Stimulated activated CD4-positive, alpha-beta T cell treated with anti-CD3 and anti-CD28 coated beads, Interleukin-12 subunit alpha, Interleukin-12 subunit beta, amount 100 ng/mL, for 24 hours (primary cell): ENCODE measurements at places on chromosomes 13 and 19.

GRCh38 chr19:53538378-53539109 lies 599 bp downstream of the ZNF331 start:
- no peak for DNase-seq

DNA sequence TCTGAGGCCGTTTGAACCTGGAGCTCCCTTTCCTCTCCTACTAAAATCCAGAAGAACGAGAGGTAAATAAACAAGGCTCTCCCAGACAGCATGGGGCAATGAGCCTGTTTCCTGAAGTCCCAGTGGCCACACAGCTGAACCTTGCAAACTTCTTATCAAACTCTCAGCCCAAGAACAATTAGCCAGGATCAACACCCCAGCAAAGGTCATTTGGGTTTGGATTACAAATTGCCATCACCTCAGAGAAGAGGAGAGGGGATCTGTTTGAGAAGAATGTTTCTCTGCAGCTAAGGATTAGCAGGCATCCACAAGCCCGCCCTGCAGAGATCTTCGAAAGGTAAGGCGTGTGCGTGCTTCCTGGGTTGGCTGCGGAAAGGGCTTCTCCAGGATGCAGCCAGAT lies 201.9 kb upstream of the SOX1 start:
- DNase-seq: no peak

DNA sequence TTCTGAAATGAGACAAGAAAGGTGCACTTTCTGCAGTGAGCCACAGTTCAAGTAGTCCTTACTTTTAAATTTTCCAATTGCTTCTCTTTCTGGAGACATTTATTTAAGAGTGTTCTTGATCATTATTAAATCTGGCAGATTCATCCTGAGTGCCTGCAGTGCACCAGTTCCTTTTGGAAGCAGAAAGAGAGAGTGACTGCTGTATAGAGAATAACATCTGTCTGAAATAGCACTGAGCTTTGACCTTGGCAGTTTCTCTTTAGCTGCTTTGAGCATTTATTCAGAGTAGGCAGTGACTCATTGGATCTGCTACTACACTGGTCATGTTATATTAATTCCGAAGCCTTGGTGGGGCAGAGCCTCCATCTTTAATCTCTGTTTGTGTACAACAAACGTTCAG lies 1373.7 kb downstream of the PCDH9 start:
- DNase-seq: no peak

DNA sequence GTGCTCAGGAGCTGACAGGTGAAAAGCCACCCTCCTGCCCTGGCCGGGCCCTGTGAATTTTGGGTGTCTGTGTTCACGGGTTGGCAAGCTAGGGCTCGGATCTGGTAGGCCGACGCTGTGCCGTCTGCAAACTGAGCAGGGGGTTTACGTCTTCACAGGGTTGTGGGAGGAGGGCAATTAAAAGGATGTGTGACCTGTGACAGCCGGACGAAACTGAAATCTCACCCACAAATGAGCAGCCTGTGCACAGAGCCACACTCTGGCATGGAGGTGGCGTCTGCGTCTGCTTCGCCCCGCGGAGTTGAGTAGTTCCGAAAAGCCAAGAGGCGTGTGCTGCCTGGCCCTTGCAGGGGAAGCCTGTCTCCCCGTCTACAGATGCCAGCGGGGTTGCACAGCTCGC lies 117.3 kb downstream of the KDM4B start:
- no peak for DNase-seq

- DNase-seq: no peak
These were observed 334.8 kb downstream of the SLC7A1 start for GRCh38 chr13:29260684-29261083.

DNA sequence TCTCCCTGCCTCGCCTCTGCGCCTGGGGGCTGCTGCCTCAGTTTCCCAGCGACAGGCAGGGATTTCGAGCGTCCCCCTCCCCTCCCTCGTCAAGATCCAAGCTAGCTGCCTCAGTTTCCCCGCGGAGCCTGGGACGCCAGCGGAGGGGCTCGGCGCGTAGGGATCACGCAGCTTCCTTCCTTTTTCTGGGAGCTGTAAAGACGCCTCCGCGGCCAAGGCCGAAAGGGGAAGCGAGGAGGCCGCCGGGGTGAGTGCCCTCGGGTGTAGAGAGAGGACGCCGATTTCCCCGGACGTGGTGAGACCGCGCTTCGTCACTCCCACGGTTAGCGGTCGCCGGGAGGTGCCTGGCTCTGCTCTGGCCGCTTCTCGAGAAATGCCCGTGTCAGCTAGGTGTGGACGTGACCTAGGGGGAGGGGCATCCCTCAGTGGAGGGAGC lies 722 bp upstream of the ICAM1 start:
- peak; percentile 77 for DNase-seq

GRCh38 chr19:3692141-3693024 lies 7.9 kb downstream of the PIP5K1C start:
- DNase-seq: no peak

GRCh38 chr13:107192289-107192688 lies 624.4 kb upstream of the ARGLU1 start:
- DNase-seq: no peak

DNA sequence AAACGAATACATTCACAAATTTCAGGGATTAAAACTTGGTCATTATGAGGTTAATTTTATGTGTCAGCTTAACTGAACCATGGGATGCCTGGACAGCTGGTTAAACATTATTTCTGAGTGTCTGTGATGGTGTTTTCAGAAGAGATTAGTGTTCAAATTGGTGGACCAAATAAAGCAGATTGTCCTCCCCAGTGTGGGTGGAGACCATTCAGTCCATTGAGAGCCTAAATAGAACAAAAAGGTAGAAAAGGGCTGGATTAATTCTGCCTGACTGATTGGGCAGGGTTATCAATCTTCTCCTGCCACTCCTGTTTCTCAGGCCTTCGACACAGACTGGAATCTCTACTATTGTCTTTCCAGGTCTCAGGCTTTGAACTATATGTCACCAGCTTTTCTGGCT lies 203.8 kb upstream of the SLITRK6 start:
- DNase-seq: no peak

GRCh38 chr19:55158848-55159749 lies 1.6 kb upstream of the TNNI3 start:
- no peak for DNase-seq

DNA sequence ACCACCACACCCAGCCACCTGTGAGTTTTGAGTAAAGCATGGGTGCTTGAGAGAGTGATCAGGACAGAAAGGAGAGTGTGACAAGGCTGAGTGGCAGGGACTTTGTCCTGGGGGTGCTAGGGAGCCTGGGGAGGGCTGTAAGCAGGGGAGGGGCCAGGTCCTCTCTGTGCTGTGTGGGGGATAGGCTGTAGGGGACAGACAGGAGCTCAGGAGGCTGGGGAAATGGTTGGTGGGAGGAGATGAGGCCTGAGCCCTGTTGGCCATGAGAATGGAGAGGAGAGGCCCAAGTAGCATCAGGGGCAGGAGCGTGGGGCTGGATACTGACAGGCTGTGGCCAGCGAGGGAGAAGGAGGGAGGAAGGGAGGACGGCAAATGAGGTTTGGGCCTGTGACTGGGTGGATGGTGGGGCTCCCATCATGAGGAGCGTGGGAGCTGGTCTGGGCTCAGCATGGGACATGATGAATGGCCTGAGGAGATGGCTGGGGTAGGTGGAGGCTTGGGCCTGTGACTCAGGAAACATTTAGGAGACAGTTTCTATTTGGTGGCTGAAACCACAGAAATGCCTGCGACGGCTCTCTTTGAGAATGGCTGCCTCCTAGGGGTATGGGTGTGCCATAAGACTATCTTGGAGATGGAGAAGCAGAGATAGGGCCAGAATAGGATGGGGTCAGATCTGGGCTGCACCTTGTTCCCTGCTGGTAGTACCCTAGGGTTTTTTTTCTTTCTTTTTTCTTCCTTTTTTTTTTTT lies 25.0 kb downstream of the GRIN2D start:
- no peak for DNase-seq

GRCh38 chr19:53883741-53884140 lies 1.7 kb downstream of the PRKCG start:
- DNase-seq: no peak

DNA sequence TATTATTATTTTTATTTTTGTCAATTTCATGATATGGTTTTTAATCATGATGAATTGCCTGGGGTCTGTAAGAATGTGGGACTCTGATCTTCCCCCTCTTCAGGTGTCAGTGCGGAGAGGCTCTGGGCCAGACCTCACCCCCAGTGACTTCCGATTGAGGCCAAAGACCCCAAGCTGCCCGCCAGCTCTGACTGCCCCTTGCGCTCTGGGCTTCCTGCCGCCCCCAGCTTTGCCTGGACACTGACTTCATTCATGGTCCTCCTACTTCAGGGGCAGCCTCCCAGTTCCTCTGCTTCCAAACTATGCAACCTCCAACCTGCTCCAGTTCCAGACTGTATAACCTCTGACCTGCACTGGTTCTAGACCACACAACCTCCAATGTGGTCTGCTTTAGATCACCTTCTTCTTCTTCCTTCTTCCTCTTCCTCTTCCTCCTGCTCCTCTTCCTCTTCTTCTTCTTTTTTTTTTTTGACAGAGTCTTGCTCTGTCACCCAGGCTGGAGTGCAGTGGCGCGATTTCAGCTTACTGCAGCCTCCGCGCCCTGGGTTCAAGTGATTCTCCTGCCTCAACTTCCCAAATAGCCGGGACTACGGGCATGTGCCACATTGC lies 6.7 kb upstream of the PPP5C start:
- no peak for DNase-seq

- DNase-seq: peak; percentile 77
These were observed at the start of gene ZNF681 for GRCh38 chr19:23758187-23759074. Gene ZNF681 (minus strand): TSS chr19:23758891. CDS start chr19:23758749, 142 bp downstream.

DNA sequence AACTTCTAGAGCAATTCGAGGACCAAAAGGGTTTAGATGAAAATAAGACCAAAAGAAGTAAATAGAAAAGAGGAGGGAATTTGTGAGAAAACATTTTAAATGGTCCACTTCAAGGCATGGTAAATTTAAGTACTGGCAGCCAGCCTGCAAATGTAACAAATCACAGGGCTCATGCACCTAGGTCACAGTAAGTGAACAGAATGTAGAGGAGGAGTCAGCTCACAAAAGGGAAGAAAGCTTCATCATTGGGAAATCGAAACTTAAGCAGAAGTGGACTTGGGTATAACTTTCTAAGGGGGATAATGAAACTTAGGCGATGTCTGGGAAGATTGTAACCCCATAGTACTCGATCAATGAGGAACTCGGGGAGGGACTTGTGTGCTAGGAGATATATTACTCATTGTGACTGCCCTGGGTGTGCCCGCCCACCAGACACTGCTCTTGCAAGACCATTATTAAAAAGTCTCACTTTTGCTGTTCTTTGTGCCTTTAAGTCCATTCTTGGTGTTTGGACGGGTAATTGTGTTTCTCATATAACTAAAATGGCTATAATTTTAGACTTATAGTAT lies 1053.6 kb upstream of the MIR17HG start:
- DNase-seq: no peak

DNA sequence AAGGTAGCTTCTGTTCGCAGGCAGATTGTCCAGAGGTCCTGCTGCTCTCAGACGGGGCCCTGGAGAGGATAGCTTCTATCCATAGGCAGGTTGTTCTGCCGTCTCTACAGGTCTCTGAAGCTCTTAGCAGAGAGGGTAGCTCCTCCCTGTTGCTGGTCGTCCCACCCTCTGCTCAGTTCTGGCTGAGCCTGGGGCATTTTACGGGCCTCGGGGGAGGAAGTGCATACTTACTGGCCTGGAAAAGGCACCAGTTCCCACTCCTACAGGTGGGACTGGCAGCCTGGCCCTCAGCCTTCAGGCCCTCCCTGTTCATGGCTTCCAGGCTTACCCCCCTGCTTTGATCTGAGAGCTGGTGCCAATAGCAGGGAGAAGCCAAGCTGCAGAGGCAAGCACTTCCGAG lies 42.3 kb downstream of the USPL1 start:
- DNase-seq: no peak

DNA sequence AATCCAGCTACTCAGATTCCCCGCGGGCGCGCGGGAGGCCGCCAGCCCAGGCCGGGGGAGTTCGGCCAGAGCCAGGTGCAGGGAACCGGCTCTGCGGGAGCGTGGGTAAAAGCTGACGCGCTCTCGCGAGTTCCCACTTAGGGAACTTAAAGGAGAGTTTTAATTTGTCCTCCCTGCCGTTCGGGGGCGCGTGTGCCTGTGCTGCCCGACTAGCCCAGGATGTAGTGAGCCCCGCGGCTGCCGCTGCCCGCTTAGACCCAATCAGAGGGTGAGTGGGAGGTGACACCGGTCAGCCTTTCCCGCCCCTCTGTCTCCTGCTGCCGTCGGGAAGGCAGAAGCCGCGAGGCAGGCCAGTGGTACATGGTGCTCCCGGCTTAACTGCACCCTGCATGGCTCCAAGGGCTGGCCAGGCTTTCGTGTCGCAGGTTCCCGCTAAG lies 36.0 kb upstream of the NEK3 start:
- peak; percentile 44 for DNase-seq

DNA sequence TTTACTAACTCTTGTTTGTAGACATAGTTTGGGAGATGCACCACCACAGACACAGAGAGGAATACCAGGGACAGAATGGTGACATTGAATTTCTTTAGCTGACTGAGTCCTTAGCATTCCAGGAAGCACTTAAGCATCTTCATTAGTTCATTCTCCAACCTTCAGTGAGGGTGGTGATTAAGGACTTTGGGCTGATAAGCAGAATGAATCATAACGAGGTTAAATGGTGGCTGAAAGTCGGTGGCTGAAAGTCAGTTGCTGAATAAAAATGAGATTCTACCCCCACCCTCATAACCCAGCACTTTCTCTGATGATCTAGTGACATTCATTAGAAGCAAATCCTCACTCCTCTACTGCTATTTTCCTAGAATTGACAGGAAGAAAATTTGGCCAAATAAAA lies 10.6 kb downstream of the PCDH8 start:
- no peak for DNase-seq

DNA sequence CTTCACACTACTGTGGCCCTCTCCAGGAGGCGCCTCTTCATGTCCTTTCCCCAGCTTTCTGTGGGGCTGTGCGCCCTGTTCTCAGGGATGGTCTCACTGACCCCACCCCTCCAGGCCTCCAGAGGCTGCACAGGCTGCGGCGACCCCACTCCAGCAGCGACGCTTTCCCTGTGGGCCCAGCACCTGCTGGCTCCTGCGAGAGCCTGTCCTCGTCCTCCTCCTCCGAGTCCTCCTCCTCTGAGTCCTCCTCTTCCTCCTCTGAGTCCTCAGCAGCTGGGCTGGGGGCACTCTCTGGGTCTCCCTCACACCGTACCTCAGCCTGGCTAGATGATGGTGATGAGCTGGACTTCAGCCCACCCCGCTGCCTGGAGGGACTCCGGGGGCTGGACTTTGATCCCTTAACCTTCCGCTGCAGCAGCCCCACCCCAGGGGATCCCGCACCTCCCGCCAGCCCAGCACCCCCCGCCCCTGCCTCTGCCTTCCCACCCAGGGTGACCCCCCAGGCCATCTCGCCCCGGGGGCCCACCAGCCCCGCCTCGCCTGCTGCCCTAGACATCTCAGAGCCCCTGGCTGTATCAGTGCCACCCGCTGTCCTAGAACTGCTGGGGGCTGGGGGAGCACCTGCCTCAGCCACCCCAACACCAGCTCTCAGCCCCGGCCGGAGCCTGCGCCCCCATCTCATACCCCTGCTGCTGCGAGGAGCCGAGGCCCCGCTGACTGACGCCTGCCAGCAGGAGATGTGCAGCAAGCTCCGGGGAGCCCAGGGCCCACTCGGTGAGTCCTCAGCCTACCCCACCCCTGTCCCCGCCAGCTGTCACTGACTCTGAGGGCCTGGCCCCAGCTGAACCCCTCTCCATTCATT lies 11.2 kb downstream of the ARHGAP33 start:
- DNase-seq: no peak
